Left lung (tissue), 14 donors: ENCODE measurements at places on chromosomes 2 and 18.

GRCh38 chr2:202982779-202983491, 31.7 kb upstream of the NBEAL1 start:
- DNase-seq, result no peak

GRCh38 chr2:240149943-240150784, 9.7 kb upstream of the OTOS start:
- peak; percentile 71 for DNase-seq

DNA sequence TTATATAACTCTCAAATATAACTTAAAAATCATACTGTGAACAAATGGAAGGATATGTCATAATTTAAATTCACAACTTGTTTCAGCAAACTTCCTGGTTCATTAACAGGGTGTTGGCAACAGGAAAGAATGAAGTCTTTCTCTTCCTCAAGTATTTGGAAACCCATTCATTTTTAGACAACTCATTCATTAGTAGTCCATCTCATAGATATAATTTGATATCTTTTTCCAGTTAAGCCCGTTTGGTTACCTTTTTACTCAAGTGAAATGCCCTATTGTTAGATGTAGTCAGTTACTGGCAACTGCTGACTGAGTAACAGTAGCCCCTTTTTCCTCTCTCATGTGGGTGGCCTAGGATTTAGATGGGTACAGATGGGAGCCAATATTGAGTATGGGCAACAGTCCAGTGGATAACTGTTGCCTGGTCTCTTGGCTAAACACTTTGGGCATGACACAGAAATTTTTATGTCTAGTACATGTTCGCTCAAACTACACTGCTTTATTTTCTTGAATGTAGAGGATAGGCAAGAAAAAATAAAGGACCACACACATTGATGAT, 4.6 kb upstream of the UGP2 start:
- no peak for DNase-seq

DNA sequence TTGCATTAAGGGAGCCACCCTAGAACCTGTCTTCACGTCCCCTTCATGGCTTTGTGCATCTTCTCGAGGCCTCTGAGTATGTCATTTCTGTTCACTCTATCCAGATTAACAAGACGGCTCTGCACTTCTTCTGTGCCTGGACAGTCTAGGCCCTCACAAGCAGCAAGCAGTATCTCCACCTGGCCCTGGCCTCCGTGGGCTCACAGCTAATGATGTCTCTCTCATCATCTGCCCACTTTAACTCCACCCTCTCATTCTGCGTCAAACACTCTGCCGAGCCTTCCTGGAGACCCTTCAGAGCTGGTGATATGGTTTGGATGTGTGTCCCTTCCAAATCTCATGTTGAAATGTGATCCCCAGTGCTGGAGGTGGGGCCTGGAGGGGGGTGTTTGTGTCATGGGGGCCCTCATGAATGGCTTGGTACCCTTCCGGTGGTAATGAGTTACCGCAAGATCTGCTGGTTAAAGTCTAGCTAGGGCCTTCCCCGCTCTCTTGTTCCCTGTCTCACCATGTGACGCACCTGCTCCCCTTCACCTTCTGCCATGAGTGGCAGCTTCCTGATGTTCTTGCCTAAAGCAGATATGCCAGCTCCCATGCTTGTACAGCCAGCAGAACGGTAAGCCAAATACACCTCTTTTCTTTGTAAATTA, 132.5 kb upstream of the ID2 start:
- no peak for DNase-seq

DNA sequence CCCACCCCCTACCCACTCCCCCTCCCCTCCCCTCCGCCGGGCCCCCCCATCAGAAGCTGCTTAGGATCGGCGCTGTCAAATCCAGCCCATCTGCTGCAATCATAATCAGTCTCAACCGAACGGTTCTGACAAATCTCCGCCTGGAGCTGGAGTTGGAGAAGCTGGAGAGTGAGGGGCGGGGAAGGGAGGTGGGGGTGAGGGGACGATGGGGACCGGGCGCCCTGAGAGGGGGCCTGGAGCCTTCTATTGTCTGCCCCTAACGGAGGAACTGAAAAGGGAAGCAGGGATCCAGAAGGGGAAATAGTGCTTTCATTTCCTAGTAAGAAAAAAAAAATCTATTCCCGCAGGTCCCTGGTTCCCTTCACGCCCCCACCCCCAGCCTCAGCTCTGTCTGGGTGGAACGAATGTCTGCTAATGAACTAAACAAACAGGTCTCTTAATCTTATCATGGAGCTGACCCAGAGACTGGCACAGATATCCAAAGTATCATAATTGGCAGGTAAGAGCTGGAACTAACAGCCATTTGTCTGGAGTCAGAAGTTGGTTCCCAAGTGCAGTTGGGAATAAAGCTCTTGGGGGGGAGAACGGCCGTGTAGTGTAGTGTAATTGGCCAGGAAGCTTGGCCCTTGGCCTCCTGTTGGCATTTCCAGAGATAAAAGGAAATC, 301.2 kb downstream of the NCKAP5 start:
- no peak for DNase-seq

DNA sequence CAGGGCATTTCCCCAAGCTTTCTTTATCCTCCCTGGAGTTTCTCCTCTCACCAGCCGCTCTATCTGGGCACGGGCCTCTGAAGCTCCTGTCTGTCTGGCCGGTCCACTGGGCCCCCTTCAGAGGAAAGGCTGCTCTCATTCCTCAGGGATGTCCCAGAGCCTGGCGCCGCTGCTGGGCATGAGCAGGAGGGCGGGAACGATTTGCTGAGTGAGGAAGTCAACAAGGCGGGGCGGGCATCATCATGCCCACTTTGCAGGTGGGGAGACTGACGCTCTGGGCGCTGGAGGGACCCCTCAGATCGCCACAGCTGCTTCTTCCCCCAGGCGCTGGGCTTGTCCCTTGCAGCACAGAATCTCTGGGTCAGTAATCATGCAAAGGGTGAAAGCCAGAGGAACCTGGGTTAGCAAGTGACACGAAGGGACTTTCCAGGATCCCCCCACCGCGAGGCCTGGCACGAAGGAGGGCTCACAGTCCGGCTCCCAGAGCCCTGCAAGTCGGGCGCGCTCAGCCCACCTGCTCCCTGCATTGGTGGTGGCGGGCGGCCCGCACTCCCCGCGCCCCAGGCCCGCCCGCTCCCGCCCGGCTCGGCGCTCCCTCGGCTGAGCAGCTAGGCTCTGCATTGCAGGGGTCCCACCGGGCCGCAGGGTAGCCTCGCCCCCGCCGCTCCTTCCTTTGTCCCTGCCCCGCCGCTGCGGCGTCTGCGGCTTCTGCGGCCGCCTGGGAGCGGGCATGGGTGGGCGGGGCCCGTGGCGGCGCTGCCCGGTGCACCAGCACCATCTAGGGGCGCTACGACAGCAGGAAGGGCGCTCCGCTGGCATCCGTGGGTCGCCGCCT, 157.8 kb downstream of the CYRIA start:
- peak; percentile 64 for DNase-seq

GRCh38 chr2:241724259-241724974, 10.0 kb upstream of the D2HGDH start:
- no peak for DNase-seq
